ENCODE measurements at places on chromosomes 16 and 17.

GRCh38 chr17:30310562-30310961 lies 18.8 kb upstream of the BLMH start:
- no peak for DNase-seq

- no peak for DNase-seq
Observed at GRCh38 chr17:60080545-60080944, 1.8 kb upstream of the HEATR6 start.

DNA sequence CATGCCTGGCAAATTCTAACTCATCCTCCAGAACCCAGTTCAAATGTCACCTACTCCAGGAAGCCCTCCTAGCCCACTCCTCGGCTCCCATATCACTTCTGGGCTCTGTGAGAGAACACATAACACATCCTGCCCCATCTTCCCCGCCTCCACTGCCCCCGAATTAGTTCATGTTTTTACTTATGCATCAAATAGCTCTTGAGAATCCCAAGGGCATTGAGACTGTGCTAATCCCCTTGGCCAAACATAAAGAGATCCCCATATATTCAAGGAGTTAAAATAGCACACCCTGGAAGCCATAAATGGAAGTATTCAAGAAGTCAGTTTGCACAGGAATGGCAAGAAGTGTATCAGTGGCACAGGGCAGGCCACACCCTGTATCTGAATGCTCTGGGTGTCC lies 2.0 kb upstream of the CREBBP start:
- DNase-seq, result no peak

GRCh38 chr17:68892193-68892592 lies 63.0 kb downstream of the ABCA8 start:
- DNase-seq, result no peak

DNA sequence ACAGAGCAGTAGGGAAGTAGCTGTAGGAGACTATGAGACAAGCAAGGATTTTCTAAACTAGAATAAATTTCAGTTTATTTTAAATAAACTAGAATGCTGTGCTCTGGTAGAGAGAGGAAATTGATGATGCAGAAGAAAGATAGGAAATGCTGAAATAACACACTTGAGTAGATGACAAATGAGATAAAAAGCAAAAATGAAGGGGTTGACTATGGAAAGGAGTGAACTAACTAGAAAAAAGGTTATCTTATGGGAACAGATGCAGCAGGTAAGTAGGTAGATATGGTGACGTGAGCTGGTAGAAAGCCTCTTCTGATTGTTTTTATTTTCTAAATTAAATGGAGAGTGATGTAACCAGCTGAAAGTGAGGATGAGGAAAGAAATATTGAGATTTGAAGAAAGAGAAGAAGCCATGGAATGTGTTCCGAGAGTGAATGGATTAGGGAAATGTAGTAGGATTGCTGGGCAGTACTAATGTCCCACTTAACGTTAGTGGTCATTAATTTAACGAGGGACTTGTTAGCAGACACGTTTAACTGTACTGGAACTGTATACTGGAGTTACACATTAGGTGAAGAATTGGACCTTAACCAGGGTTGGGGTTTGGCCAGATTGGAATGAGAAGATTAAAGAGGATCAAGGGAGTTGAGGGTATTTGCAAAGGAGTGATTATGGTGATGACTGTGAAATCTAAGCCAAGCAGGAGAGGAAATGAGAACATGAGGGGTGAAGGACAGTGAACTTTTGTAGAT lies 196.5 kb downstream of the TANC2 start:
- DNase-seq, result no peak

DNA sequence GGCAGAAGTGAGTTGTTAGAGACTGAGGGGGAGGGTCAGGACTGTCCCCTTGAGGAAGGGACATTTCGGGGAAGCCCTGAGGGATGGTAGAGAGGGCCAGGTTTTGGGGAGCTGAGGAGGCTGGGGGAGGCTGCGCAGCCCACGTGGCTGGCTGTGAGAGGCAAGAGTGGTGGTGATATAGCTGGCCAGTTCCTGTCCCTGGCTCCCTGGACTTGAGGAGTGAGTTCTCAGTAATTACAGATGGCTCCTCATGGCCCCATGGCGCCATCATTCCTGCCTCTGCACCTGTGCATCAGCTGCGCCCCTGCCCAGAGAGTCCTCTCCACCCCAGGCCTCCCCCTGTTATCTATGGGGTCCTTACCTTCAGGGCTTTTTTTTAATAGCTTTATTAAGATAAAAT lies 30.3 kb downstream of the MPRIP start:
- DNase-seq, result no peak

DNA sequence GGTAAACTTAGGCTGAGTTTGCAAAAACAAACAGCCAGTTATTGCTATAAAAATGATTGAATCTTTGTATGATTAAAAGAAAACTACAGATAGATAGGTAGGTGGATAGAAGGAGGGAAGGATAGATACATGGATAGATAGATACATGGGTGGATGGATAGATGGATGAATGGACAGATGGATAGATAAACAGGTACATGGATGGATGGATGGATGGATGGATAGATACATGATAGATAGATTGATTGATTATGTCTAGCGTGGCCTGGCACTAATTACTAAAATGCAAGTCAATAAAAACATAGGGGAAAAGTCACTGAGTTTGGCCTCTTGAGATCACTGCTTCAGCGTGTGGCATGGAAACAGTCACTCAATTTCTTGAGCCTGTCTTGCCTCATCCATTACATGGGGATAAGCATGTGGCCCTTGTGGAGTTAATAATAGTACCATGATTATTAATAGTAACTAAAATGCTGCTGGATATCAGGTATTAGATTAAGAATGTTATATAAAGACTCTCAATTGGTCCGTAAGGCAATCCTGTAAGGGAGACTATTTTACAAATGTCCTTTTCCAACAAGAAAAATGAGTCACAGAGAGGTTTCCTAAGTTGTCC lies 184.9 kb downstream of the HS3ST3A1 start:
- DNase-seq, result no peak

DNA sequence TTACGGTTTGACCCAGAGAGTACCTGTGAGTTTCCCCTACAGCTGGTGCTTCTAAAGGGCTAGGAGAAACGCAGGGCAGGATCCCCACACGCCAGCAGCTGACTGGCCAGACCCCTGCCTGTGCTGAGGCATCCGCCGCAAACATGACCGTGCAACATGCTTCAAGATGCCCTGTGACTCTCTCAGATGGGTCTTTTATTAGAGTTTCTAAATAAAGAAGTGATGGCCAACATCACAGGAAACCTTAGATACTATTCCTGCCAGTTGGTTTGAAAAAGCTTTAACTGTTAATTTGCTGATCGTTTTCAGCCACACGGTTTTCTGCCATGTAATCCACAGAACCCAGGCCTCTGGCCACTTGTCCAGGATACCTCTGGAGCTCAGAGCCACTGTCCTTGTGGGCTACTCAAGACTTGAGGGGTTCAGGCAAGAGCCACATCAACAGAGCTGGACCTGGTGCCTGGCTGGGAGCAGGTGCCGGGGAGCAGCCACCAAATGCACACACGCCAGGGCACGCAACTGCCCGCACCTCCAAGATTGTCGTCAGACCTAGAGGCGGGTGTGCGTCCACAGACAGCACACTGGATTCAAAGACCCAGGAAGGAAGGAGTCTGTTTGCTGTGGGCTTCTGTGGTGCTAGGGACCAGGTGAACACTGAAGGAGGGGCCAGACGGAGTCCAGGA lies 118.4 kb downstream of the ZNF778 start:
- no peak for DNase-seq

DNA sequence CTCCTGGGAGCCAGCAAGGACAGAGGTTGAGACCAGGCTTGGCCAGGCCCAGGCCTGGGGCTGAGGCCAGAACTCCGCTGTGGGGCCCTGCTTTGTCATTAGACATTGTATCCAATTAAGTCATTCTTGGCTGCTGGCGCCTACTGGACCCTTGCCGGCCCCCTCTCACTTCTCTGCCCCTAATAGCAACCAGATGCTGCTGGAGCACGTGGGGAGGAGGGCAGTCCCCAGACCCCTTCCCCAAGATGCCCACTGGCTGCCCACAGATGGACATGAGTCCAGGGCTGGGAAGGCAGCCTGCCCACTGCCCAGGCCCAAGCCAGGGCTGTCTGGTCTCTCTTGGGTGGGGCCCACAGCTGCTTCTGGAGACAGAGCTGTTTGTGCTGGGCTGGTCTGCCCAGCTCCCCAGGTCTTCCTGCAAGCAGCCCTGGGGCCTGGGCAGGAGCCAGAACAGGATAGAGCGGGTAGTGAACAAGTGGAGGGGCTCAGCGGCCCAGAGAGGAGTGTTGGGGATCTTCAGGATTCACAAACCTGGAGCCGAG lies 7.8 kb downstream of the PLXDC1 start:
- no peak for DNase-seq

GRCh38 chr16:3259836-3260235 lies 3.4 kb upstream of the MEFV start:
- no peak for DNase-seq

DNA sequence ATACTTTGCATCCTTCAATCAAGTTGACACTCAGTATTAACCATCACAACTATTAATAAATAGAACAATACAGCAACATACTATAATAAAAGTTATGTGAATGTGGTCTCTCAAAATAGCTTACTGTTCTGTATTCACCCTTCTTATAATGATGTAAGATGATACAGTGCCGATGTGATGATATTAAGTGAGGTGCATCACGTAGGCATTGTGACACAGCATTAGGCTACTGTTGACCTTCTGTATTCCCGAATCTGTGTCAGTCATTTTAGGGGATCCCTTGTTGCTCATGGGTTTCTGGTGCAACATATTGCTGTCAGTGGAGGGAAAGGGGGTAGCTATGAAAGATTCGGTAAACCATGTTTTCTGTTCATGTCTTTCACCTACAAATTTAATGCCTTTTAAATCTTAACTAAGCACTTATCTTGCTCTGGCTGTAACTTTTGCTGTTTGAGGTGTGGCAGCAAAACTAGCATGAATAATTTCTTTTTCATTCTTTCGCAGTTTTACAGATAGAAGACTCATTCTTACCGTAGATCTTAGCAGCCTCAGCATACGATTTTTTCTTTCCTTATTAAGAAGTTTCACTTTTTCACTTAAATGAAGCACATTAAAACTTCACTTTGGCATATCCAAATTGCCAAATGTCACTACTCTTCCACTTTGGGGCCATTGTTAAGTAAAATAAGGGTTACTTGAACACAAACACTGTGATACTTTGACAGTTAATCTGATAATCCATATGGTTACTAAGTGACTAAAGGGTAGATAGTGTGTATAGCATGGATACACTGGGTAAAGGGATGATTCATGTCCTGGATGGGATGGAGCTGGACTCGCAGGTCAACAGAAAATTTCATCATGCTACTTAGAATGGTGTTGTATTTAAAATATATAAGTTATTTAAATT lies 29.6 kb downstream of the NFAT5 start:
- no peak for DNase-seq

- no peak for DNase-seq
Observed at GRCh38 chr16:13680021-13680889, 239.7 kb upstream of the ERCC4 start.

- no peak for DNase-seq
Observed at GRCh38 chr17:57110579-57111325, 25.7 kb downstream of the AKAP1 start.

- DNase-seq, result no peak
Observed at GRCh38 chr16:65122724-65123395, 997 bp upstream of the CDH11 start.

- no peak for DNase-seq
Observed at GRCh38 chr16:59385959-59386358, 651.8 kb upstream of the GOT2 start.

DNA sequence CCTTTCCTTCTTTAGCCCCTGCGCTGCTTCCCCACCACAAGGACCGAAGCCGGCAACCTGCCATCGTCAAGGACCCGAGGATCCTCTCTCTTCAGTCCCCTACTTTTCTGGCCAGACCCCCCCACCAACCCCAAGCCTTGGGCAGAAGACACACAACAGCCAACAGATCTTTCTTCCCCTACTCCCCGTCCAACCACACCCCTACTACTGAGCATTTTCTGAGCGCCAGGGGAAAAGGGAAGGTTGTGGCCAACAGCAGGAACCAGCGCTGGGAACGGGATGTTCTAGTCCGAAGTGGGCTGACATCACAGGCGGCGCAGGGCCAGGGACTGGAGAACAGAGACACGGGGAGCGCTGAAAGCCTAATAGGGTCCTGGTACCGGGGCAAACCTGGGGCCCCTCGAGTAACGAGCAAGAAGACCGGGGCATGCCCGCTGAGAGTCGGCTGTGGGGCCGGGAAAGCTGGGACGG lies 528 bp downstream of the PER1 start:
- DNase-seq, result no peak

DNA sequence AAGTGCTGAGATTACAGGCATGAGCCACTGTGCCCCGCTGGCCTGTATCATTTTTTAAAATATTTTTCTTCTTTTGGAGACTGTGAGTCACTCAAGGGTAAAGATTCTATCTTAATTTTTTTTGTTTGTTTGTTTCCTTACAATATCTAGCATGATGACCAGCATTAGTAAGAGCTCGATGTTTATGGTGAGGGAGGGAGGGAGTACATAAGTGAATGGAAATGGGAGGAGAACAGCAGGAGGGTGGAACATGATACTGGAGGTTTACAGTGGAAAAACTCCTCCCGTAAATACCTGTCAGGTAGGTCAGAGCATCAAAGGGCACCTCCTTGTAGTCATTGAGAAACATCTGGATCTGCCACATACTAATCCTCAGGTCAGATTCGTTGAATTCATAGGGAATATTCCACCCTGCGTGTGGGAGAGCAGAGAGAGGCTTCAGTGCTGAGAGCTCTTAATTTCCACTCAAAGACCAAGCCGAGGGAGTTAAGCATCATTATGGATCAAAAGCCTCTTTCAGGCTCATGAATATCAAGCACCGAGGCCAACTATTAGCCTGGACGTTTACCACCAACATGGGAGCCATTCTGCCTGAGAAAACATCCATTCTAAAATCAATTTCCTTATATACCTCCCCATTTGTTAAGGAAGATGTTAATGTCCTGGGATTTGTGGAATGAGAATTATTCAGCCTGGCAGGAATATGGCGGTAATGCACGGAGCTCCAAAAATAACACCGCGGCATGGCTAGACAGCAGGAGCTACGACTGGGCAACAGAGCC lies 51.8 kb downstream of the LYRM1 start:
- no peak for DNase-seq

GRCh38 chr16:74186561-74186971 lies 110.0 kb upstream of the PSMD7 start:
- no peak for DNase-seq

DNA sequence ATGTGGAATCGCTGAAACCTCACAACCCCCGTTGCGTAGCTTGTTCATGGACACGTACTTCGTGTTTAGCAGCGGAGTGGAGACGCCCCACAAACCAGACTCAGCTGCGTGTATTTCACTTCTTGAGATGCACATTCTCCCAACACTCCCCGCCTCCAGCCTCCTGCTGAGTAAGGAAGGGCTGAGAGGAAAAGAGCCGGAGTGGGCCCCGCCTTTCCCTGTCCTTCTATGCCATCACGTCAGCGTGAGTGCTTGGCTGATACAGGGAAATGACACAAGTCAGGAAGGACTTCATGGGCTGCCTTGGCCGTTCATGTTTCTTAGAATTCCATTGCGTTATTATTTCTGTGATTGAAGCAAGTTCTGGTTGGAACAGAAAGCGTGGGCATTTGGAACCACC lies 68.6 kb upstream of the CBX4 start:
- no peak for DNase-seq

All from activated CD8-positive, alpha-beta T cell treated with anti-CD3 and anti-CD28 coated beads, Interleukin-2, amount 10 ng/mL, durations not matched to agents 7 days and 5 days (primary cell).